ENCODE measurements at places on chromosomes 11 and 22. TPM values are rescaled to one million over a fixed set of nuclear protein-coding genes. Genes with fewer than 3 reads are reported as not detected.
A peak's percentile ranks its signal among the peaks of the same experiment; 100 is the strongest.

- DNase-seq, result no peak
- H3K4me1 ChIP-seq, result peaks cover 9% of the 10 kb centered on the region
- H3K4me3 ChIP-seq, result no peak overlapping the region
- peaks cover 5% of the 10 kb centered on the region for H3K36me3 ChIP-seq
These were observed 129.7 kb downstream of the TRIM44 start for GRCh38 chr11:35792148-35792845.

DNA sequence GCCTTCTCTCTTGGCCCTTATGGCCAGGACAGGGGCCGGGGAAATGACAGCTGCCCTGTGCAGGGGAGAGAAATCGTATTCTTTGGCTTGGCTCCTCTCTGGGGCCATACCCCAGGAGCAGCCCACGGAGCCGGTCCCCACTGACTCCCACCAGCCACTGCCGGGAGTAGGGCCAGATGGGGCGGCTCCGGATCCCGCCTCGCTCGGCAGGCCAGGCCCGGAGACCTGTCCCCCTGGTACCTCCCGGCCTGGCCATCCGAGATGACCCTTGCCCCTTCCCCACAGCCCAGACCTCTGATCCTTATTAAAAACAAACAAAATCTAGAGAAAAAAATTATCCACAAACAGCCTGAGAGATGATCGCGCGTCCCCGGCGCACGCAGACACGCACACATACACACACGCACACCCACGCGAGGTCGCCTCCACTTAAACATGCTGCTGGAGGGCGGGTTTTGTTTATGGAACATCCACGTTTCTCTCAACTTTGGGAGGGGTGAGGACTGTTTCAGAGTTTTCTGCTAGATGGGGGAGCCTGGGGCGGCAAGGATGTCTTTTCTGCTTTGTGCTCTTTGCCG, 59.1 kb downstream of the IGLL1 start:
- peak; percentile 24 for DNase-seq
- H3K4me3 ChIP-seq, result peak overlapping the region; percentile 38
- H3K4me1 ChIP-seq, result peaks cover 42% of the 10 kb centered on the region

GRCh38 chr22:30861131-30861530, 107.4 kb downstream of the MORC2 start:
- no peaks in the 10 kb centered on the region for H3K36me3 ChIP-seq
- no peaks in the 10 kb centered on the region for H3K4me1 ChIP-seq
- H3K27ac ChIP-seq, result no peak overlapping the region
- no peak overlapping the region for H3K4me3 ChIP-seq
- DNase-seq, result no peak

CCND1 gene
- 23.3 TPM for total RNA-seq

ARHGAP8 gene
- total RNA-seq, result 2.2 TPM

ZPR1 gene
- 83.8 TPM for total RNA-seq

PITPNB gene
- 46.1 TPM for total RNA-seq

Measured in K562 (cell line).